ENCODE measurements at places on chromosomes 6 and 20. TPM values are rescaled to one million over a fixed set of nuclear protein-coding genes. Genes with fewer than 3 reads are reported as not detected.

GRCh38 chr6:46190889-46191288, 20.1 kb upstream of the ENPP5 start:
- DNase-seq: no peak

DNA sequence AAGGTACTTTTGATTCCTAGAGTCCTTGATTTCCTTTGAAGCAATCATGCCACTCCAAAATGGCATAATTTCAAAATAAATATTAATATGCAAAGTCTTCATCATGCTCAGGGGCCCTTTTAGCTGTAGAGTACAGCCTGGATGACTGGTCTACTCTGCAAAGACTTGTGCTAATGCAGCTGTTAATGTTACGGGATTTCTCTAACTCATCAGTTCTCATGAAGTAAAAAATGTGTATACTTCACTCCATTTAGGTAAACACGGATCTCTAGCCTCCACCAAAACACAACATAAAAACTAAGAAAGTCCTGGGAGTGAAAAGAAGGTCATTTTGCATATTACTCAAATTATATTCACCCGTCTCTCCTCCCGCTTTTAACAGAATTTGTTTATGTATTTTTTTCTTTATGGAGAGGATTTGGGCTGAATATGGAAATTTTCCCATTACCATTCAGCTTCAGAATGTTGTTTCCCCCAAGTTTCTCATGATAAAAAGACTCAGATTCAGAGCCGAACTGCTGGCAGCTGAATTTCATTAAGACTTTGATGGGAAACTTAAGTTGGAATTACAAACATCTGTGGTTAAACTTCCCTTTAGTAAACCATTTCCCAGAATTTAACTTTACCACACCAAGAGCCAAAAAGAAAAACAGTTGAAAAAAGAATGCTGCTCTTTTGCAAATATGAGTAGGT, 8.7 kb downstream of the LAMA4 start:
- DNase-seq: peak; percentile 46

DNA sequence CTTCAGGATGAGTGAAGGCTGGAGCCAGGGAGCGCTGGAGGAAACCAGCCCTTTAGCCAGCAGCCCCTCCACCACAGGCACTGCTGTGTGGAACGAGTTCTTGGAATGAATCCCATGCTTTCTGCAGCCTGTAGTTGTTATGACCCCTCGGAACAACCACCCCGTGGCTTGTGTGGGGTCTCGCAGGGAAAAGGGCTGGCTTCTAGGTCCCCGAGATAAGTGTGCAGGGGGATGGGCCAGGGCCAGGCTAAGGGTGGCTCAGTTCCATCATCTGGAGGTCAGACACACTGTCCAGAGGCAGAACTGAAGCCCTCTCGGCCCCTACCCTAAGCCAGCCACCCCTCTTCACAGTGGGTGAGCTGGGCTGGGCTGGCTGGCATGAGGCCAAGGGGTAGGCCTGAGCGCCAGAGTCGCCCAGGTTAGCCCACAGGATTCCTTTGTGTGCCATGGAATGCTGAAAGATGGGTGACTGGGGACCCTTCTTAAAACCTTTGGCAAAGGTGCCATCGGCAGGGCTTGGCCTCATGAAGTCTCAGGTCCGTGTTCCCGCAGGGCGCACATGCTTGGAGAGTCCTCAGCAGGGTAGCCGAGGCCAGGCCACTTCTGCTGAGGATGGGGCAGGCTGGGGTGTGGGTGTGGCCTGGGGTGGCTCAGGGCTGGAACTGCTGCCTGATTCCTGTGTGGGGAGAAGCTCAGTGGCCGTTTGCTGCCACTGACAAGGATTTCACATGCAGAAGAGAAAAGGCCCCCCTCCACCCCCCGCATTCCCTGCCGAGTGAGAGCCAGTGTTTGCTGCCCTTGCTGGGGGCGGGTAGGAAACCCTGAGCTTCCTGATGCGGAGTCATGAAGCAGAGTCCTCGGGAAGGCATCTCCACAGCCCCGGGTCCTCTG, 24.6 kb downstream of the SPATA2 start:
- DNase-seq: peak; percentile 35

DNA sequence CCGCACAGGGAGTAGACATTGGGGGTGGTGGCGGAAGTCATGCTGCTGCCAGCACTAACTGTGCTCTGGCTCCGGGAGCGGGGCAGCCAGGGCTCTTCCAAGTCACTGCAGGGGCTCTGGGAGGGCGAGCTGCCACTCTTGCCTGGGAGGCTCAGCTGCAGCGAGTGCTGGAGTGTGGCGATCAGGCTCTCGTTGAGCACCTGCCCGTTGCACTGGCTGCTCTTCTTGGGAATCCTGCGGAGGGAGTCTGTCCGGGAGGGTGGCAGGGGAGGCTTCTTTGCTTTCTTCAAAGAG, 28.0 kb downstream of the HEBP2 start:
- DNase-seq: no peak

- no peak for DNase-seq
These were observed 25.1 kb downstream of the HCK start for GRCh38 chr20:32077190-32077589.

KHDRBS2 gene
- 0.29 TPM for polyA plus RNA-seq

- no peak for DNase-seq
These were observed 11.7 kb upstream of the FAM83C start for GRCh38 chr20:35303735-35304491.

- DNase-seq: no peak
These were observed 50.8 kb downstream of the MC3R start for GRCh38 chr20:56299362-56299761.

SEMG1 gene
- not detected for polyA plus RNA-seq

- no peak for DNase-seq
These were observed 40.5 kb upstream of the RREB1 start for GRCh38 chr6:7067305-7067704.

DNA sequence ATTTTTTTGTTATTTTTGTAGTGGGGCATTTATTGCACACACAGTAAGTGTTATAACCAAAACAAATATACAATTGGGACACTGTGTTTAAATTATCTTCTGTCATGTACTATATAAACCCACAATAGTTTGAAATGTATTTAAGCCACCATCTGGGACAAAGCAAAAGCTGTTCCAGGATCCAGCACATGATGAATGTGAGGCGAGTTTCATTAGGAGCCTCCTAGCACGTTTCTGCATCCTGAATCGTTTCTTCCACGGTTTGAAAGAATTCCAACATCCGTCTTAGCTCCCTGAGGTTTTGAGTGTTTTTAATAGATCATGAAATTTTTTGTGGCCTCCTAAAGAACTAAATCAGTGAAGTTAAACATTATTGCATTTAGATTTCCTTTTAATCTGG, 65.8 kb downstream of the EYA4 start:
- DNase-seq: no peak

GRCh38 chr20:2593756-2594155, 57.4 kb downstream of the TMC2 start:
- no peak for DNase-seq

- DNase-seq: no peak
These were observed 6.7 kb upstream of the TEAD3 start for GRCh38 chr6:35503534-35503933.

DNA sequence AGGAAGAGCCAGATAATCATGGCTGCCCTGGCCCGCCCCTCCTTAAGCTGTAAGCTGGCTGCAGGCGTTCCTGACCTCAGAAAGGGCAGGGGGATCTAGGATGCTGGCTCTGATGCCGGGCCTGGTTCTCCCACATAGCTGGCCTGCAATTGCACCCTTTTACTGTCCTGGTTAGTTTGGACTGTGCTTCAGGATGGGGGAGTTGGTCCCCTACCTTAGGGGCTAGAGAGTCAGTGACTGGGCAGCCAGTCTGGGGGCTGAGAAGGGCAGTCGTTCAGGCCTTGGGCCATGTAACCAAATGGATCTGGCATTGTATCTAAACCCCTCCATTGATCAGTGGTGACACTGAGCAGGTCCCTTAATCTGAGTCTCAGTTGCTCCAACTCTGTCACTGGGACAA, 40.7 kb downstream of the TGM3 start:
- DNase-seq: no peak

BMP5 gene
- polyA plus RNA-seq: 28.2 TPM

ARFGEF3 gene
- polyA plus RNA-seq: 1.3 TPM

CFAP61 gene
- 0.35 TPM for polyA plus RNA-seq

DACT2 gene
- 0.60 TPM for polyA plus RNA-seq

DNA sequence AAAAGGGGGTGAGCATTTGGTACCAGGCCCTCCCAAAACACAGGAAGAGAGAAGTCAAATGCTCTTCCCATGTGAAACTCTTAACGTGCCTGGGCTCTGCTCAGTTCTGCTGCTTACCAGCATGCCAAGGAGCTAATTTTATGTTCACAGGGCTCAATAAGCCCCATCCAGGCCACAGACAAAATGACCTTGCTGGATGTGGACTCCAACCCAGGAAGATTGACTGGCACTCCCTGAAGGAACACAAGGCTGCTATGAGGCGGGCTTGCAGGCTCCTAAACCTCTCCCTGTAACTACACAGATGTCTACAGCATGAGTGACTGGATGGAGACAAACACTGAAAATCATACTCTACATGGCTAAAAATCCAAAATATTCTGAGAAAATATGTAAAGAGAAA, 50.6 kb downstream of the CHD6 start:
- DNase-seq: no peak

DNA sequence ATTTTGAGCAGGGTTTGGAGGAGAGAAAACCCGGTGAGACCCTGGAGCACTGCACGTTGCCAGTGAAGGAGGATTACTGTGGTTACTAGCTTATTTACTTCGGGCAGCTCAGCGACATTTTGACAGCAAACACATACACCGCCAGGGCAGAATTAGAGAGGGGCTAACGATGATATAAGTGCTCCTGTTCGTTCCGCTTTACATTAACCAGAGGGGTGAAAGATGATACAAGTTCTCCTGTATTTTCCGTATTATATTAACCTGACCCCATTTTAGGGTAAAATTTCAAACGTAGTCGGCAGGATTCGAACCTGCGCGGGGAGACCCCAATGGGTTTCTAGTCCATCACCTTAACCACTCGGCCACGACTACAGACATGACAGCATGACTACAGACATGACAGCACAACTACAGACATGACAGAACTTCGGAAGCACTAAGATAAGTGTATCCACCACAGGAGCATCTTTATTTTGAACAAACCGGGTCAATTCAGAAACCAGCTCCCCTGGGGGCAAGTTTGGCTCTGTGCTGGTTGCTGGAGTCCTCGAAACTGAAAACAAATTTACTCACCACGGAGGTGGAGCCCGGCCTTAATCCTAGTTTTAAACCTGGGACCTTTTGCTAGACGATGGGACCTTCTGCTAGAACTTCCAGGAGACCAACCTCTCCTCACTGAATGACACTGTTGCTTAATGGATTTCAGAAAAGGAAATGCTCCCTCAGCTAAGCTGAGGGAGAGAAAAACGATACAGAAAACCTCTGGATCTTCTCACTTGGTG, 80.4 kb upstream of the ZNF184 start:
- no peak for DNase-seq

DNA sequence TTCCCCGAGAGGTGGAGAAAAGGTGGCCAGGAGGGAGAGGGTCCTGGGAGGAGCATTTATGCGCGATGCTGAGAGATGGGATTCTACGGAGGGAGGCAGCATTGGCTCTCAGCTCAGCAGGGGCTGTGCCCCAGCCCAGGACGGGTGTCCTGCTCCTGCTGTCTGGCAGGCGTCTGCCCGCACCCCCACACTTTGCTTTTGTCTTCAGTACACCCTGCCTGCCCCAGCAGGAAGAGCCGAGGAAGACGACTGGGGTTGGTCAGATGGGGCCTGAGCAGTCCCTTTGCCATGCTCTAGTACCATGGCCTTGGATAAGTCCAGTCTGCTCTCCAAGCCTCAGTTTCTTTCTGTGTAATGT, 68.5 kb downstream of the TCP11 start:
- no peak for DNase-seq

GRCh38 chr6:33994472-33995308, 151.2 kb downstream of the GRM4 start:
- no peak for DNase-seq

DNA sequence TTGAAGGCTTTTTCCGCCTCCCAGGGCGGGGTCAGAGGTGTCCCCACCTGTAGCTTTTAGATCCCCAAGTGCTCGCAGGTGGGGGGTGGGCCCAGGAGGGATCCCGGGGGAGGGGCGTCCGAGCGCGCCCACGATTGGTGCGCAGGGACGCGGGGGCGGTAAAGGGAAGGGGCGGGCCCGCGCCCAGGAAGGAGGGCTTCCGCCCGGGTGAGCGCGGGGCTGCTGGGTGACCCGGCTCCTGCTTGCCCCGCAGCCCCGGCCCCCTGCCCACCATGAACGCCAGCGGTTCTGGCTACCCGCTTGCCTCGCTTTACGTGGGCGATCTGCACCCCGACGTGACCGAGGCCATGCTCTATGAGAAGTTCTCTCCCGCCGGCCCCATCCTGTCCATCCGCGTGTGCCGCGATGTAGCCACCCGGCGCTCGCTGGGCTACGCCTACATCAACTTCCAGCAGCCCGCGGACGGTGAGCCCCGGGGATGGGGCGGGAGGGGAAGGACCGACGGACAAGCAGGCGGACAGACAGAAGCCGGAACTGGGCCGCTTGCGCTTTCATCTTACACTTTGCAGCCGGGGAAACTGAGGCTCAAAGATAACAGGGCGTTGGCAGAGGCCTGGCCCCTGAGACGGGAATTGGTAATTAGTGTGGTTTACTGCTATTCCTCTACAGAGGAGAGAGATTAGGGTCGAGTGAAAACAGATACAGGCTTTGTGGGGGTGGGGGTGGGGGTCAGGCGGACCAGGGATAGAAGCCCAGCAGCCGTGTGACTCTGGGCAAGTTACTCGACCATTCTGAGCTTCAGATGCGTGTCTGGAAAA, at the start of gene PABPC1L:
Gene PABPC1L, plus strand, starts transcription at position 189 of the 818 bp plus-strand sequence. Its CDS starts 84 bp downstream, at position 273.
- DNase-seq: no peak

- DNase-seq: no peak
These were observed 110.7 kb downstream of the ADTRP start for GRCh38 chr6:11667876-11668275.

Measured in urinary bladder (tissue), 4 donors.